Stimulated activated CD4-positive, alpha-beta T cell treated with anti-CD3 and anti-CD28 coated beads, Interleukin-2, amount 100 ng/mL, for 24 hours (primary cell): ENCODE measurements at places on chromosomes 5 and 9.

- no peak for DNase-seq
Measured at GRCh38 chr5:103402851-103403250, 144.3 kb downstream of the MACIR start.

GRCh38 chr9:92627651-92628050 is 42.3 kb downstream of the IPPK start:
- no peak for DNase-seq

DNA sequence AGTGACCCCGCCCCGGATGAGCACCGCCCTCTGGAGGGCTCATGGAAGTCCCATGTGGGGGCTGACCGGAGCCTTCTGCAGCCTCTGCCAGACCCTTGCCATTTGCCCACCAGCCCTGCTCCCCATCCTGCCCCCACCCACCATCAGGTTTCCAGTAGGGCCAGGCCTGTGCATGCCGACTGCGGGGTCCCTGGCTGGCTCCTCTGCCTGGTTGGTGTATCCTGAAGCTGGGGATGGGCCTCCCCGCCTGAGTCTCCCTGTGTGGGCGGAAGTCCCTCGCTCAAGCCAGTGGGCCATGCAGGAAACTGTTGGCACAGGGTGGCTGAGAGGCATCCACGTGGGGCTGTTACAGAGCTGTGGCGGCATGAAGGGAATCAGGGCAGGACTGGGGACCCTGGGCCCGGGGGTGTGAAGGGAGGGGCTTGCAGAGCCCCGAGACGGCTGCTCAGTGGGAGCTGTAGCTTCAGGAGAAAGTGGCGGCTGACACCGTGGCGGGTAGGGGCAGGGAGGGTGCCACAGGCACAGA is 88.7 kb downstream of the RXRA start:
- DNase-seq: no peak

DNA sequence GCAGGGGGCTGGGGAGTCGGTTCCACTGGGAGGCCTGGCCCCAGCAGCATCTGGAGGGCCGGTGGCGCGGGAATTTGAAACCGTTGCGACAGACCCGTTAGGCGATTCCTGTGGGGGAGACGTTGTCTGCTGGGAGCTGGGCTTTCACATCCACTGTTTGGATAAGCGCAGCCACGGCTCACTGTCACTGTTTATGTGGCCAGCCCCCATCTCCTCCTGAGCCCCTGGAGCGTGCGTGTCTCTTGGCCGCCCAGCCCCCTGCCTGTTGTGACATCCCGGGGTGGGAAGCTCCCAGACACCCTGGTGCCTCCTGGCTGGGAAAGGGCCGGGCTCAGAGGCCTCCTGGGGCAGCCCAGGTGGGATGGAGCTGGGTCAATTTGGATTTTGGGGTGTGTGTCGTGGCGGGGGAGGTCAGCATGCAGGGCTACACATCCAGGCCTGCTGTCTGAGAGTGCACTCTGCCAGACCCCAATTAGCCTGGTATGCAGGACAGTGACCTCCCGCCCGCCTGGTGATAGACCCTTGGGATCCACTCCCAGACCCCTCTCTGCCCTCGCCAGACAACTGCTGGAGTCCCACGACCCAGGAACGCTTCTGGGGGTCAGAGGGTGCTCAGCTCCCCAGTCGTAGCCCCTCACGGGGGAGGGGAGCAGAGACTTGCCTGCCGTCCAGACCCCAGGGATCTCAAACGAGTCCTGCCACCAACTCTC is 62.0 kb upstream of the RNU6ATAC start:
- no peak for DNase-seq

GRCh38 chr9:94802793-94803192 is 76.3 kb downstream of the AOPEP start:
- no peak for DNase-seq

DNA sequence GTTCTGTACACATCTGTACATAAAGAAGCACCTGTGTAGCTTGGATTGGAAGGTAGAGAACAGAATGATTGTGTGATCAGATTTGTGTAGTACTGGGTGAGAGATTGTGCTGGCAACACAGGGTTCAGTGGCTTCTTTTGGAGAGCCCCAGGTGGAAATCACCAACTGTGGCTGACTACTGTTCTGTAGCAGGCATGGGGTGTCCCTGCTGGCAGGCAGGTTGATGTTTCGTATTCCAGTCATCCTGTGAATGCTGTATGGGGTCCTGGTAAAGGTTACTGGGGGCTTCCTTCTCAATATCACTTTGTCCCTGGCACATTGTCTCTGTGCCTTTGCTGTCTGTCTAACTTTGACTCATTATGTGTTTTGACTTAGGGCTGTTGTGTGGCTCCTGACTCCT is 5.3 kb downstream of the ASPN start:
- no peak for DNase-seq

DNA sequence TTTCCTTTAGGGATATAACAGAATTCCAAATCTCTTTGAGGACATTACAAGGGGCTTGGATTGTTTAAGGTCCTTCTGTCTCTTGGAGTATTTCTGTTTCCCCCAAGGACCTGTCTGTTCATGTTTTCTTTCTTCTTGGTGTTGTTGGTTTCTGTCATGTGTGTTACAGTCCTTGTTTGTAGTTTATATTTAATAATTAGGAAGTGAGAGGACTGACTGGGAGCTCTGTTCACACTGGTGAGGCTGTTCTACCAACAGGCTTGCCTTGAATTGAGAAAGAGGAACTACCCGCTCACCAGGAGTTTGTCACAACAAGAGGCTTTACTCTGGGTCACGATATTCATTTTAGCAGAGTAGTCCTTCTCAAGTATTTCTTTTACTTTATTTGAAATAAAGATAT is 119.2 kb upstream of the SV2C start:
- DNase-seq: no peak

DNA sequence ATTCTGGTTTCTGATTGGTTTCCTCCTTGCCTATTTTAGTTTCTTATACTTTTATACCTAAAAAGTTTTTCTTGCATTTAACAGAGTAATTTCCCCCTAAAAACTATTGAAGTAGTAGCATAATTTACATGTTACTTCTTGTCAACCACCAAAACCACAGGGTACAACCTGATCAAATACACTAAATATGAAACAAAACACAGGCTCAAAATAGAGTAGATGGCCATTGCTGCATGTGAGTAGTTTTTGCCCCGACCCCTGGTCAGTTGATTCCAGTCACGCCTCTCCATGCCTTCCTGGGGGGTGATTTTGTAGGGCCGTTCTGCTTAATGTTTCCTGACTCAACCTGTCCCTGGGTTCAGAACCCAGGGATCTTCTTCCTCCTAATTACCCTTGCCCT is 101.8 kb downstream of the TLE4 start:
- DNase-seq: no peak

DNA sequence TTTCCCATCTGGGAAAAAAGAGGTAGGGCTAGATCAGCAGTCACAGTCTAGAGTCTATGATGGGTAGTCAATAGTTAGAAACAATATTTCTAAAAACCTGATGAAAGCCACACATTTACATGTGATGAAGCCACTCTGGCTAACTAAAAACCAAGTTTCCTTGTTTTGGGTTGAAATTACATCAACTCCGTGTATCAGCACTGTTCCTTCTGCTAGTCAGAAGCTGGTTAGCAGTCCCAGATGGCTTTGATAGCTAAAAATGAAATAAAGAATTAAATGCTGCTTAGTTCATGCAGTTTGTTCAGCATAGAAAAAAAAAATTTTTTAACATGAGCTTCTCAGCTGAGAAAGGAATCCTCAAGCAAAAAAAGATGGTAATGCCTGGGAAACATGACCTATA is 136.7 kb downstream of the FAM114A2 start:
- no peak for DNase-seq

GRCh38 chr5:175642998-175643397 is 14.9 kb upstream of the HRH2 start:
- no peak for DNase-seq

DNA sequence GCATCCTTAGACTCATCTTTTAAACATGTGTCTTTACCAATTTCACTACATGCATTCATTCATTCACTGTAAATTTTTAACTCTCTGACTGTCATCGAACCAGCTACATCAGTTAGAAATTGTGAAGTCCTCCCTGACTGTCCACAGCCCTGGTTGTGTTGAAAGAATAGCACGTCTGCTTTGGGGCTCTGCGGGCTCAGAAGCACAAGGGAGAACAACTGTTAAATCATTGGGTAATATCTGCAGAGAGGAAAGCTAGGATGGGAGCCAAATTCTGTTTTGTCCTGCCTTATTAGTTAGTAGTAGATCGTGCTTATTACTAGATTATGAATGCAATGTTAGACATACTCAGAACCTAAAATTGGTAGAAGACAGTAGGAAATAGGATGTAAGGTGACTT is 26.3 kb upstream of the FAM120AOS start:
- no peak for DNase-seq

- DNase-seq: no peak
Measured at GRCh38 chr5:160380041-160380440, 9.6 kb upstream of the C1QTNF2 start.

DNA sequence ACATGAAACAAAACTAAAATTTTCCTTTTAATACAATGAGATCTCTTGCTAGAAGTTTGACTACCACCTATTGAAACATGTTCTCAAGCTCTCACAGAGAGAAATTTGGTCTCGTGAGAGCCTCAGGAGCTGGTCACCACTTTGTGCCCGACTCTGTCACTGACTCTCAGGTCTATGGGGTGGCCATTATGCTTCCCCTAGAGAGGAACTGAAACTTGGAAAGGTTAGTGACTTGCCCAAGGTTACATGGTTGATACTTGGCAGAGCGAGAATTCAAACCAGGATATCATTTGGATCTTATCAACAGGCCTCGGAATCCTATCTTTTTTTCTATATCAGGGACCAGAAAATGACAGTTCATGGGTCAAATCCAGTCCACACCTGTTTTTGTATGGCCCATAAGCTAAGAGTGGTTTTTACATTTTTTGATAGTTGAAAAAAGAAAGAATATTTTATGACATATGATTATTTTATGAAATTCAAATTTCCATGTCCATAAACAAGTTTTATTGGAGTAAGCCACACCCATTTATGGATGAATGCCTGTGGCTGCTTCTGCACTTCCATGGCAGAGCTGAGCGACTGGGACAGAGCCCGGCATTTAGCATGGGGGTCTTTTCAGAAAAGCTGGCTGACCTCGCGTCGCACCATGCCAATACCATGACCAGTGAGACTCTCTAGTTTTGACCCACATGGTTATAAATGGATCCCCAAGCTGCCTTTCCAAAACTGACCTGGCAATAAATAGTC is 44.8 kb upstream of the EQTN start:
- no peak for DNase-seq

DNA sequence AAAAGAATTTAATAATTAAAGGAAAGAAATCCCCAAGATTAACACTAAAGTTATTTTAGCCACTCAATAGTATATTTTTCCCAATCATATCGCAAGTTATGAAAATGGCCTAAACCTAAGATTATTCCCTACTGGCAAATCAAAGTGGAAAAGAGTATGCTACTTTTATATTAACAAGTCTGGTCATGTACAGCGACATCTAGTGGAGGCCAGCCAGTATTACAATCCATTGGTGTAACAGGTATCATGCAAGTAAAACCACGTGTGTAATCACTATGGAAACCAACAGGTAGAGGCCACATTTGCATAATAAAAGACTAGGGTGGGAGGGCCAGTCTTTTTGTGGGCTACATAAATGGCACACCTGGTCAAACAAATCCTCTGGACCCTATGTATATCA is 976.4 kb upstream of the CDH9 start:
- DNase-seq: no peak

DNA sequence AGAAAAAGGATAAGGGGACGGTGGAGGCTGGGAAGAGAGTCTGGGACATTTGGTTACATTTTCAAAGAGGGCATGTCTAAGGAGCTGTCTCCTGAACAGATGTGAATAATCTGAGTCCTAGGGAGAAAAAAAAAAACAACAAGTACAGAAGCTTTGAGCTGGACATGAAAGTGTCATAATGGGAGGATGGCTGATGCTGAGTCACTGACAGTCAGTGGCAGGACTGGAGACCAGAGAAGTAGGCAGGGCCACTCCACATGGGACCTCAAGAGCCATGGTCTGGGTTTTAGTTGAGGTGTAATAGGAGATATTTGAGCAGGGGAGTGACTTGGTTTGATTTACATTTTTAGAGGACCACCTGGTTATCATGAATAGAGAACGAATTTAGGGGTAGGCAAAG is 70.6 kb downstream of the DPYSL3 start:
- DNase-seq: no peak

DNA sequence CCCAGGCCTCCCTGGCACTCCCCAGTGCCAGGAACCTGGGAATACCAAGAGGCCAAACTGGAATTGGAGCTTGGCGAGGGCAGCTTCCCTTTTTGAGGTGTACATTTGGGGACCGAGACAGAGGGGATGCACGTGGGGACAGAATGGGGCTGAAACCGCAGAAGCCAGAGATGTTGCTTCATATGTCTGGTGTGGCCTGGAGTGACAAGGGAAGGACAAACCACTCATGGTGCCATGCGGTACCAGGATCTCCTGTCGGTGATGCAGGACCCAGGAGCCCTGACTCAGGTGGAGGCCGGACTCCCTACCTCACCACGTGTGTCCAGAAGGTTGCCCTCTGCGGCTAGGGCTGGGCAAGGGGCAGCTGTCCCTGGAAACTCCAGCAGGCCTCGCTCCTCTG is 4.0 kb upstream of the CSF2 start:
- no peak for DNase-seq

DNA sequence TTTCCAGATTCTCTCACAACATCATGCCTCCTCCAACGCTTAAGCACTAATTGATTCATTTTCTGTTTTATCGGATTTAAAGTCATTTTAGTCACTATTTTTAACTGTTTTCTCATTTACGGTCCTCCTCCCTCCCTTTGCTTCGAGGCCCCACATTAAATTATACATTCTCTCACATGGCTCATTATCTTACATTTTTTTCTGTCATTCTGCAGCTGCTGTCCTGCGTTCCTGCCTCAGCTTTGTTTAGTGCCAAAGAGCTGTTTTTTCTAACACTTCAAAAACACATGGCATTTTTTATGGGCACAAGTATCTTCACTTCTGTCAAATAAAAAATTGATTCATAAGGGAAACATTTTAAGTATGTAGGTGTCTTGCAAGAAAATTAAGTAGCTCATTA is 130.1 kb upstream of the FST start:
- DNase-seq: no peak

- no peak for DNase-seq
Measured at GRCh38 chr5:41403846-41404245, 106.6 kb downstream of the PLCXD3 start.

DNA sequence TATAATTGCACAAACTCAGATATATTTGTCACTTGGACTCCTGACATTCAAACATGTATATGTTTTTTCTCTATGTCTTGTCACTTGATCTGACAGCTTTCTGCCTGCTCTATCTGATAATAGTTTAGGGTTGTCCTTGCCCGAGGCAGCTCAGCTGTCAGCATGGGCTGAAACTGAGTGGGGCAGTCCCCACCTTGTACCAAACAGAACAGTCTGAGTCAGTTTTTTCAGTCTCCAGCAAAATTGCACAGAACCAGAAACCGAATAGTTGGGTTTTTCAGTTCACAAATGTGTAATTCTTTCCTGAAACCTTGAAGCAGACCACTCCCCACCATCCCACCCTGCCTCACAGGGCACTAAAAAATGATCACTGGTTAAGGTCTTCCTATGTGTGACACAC is 9.5 kb upstream of the HAND1 start:
- DNase-seq: peak; percentile 68

GRCh38 chr9:96135076-96135752 is 166.8 kb downstream of the HSD17B3 start:
- DNase-seq: no peak

GRCh38 chr9:137606734-137607138 is 1.2 kb downstream of the ARRDC1 start:
- no peak for DNase-seq

GRCh38 chr5:130985776-130986175 is 179.3 kb downstream of the HINT1 start:
- DNase-seq: no peak
